ENCODE measurements at places on chromosomes 2 and 18.
A peak's percentile ranks its signal among the peaks of the same experiment; 100 is the strongest.

DNA sequence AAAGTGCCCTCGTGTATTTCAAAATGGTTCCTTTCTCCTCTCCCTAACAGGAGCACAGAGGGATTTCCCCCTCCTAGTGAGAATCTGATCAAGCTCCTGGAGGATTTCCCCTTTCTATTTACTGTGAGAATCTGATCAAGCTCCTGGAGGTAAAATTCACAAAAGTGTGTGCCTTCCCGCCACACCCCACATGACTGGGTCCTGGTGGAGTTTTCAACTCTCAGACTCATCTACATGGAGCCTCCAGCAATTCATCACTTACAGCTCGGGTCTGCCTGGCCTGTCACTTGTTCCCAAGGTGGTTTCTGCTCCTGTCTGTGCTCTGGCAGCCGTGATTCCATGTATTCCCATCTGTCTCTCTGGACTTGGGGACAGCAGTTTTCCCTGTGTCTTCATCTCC, 590.7 kb downstream of the FBXO15 start:
- DNase-seq = no peak

DNA sequence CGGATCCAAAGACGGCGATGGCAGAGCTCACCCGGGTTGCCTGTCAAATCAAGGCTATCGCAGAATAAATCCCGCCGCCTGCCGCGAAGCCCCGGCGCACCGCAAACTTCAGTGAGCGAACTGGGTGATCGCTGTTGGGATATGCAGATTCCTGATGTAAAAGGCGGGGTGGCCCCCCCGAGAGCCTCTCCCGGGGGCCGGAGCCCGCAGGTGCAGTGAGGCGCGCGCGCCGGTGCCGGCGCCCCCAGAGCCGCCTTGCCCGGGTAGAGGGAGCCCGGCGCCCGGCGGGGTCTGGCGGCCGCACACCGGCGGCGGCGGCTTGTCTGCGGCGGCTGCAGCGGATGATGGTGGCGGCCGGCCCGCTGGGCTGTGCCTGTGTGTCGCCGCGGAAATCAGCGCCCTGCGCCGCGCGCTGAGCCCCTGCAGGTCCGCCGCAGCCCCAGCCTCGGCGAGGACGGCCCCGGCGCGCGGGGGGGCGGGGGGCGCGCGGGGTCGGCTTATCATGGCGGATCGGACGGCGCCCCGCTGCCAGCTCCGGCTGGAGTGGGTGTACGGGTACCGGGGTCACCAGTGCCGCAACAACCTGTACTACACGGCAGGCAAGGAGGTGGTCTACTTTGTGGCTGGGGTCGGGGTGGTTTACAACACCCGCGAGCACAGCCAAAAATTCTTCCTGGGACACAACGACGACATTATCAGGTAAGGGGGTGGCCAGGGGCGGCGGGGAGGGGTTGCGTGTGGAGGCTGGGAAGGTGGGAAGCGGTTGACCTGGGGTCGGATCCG, 1.3 kb downstream of the EML6 start:
- DNase-seq = no peak

- no peak for DNase-seq
These were observed 130.2 kb upstream of the MAP3K20 start for GRCh38 chr2:172945510-172945850.

GRCh38 chr2:143150287-143150686, 21.1 kb downstream of the ARHGAP15 start:
- no peak for DNase-seq

DNA sequence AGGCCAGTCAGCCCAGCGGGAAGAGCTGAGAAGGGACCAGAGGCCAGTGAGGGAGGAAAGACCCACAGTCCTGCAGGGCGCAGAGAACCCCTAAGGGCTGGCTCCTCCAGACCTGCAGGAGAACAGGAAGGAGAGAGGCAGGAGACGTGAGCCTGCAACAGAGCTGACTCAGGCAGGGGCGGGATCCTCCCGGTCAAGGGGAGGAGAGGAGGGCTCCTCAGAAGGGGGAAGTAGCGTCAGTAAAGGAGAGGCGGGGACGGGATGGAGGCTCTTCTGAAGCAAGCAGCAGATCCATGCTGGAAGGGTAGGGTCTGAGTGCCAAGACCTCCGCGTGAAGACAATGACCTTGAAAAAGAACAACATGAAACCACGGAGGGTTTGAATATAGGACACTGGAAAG, 50.8 kb downstream of the TRABD2A start:
- DNase-seq = no peak

DNA sequence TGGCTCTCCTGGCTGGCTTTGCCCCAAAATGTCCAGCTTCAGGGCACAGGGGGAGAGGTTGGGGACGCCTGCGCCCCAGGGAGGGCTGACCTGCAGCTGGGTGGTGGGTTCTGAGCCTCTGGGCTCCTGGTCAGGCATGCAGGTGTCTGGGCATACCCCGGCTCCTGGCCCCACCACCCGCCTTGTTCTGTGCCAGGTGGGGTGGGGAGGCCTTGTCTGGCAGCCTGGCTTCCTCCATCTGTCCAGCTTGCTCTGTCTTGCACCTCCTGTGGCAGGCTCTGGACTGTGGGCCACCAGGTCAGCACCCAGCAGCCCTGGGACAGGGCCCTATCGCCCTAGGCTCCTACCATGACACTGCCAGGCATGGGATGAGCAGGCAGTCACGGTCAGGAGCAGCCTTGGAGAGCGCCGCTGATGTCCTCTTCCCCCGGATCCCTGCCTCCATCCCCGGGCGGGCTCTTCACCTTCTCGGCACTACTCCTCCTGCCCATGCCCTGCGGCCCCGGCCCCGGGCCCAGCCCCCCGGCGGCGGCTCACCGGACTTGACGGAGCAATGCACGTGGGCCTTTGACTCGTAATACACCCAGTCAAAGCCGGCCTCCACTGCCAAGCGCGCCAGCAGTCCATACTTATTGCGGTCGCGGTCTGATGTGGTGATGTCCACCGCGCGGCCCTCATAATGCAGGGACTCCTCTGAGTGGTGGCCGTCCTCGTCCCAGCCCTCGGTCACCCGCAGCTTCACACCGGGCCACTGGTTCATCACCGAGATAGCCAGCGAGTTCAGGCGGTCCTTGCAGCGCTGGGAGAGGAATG, 3.6 kb downstream of the IHH start:
- no peak for DNase-seq

GRCh38 chr18:37393945-37394609, 171.5 kb downstream of the CELF4 start:
- no peak for DNase-seq

DNA sequence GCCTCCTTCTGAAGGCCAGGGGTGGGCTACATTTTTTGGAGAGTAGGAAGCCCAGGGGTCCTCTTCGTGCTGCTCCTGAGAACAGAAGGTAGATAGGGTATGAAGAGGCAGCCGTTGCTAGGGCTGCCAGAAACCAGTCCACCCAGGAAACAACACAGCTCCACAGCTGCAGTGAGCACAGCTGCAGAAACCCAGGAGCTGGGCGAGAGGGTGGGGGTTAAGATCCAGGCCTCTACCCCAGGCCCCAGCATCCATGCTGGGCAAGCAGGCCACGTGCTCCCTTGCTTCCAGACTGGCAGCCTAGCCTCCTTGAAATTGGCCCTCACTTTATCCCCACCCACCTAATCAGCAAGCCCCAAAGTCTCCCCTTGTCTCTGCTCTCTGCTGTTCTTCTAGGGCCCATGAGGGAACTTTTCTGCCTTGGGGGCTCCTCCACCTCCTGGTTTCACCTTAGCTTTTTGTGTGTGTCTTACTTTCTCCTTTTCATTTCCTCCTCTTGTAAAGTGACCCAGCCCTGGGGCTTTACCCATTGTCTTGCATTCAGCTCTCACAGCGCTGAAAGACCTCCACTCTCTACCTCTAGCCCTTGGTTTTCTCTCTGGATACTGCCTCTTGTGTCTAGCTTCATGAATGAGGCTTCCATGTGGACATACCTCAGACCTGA, 30.7 kb downstream of the STON1 start:
- no peak for DNase-seq

GRCh38 chr2:86435531-86435930, 5.6 kb upstream of the KDM3A start:
- no peak for DNase-seq

DNA sequence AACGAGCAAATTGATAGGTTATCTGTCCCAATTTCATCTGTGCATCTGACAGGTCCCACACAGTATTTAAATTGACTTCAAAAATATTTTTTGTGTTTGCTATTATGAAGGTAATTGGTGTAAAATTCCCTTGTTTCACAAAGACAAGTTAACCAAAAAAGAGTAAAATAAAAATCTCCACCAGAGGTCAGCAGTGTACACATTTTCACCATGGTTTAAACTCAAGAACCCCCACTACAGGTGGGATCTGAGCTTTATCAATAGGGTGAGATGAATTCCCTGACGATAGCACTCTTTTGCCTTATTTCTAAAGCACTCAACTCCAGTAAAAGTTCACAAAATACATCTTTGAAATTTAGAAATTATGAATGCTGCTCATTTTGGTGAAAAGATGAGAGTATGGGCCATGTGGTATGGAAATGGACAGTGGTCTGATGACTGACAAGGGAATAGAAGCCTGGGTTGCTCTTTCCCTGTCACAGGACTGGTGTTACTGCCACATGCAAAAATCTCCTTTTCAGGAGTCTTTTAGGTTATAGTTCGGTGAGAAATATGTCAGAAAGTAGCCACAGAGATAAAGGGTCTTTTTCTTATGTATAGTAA, 68.0 kb downstream of the SERPINB8 start:
- no peak for DNase-seq

DNA sequence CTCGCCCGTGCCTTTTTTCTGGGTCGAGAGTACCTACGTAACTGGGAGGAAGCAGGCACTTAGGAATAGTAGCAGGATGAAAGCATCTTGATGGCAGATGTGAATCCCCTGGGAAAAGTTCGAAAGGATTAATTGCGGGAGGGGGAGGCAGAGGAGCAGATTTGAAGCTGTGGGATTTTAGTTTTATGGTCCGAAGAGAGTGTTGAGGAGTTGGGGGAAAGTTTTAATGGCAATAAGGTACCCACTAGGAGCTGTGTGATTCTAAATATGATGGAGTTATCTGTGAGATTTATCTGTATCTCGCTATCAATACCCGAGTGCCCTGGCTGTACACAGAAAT, 1.1 kb downstream of the AGFG1 start:
- DNase-seq = no peak

DNA sequence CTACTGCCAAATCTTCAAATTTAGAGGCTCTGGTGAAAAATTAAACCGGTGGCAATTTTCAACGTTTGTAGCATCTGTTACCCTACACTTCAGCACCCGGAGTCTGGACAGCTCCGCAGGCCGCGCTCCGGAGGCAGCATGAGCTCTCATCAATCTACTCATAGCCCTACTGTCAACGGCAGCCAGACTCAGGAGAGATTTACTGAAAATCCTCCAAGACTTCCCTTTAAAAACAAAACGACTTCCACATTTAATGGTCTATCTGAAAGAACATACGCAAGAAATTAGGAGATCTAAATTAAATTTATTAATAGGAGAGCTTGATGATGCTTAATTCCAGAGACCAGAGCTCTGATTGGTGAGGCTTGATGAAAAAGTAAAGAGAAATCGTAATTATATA, 970 bp upstream of the ADCYAP1 start:
- DNase-seq = peak; percentile 3

DNA sequence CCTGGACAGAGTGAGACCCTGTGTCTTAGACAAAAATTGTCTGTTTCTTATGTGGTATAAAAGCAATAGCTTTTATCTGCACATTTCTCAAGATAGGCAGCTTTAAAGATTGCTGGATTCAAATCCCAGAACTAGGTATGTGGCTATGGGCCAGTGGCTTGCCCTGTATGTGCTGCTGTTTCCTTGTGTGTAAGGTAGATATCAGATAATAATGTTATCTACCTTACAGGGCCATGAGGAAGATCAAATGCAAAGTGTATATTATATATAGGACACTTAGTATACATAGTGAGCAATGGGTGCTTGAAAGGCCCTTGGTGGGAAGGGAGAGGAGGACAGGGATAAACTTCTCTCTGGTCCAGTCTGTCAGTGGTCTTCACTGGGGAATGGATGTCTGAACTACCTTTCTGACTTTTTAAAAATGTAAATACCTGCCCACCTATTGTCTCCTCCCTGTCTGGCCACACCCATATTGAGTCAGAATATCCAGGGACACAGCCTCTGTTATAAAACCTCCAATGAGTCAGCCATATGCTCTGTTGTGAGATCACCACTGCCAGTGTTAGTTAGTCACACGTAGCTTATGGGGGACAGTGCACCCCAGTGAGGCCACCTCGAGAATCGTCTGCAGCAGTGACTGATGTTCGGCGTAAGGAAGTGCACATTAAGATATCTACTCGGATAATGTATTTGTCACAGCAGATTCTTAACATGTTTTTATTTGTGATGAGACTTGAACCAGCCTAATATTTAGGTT, 383.4 kb downstream of the PTPRM start:
- DNase-seq = no peak

- no peak for DNase-seq
These were observed at the start of gene KLHL30 for GRCh38 chr2:238138331-238139195. Gene KLHL30, plus strand, starts transcription at chr2:238138668. Its CDS starts 2,087 bp downstream, at chr2:238140755.

GRCh38 chr2:191917430-191917881, 70.6 kb upstream of the CAVIN2 start:
- DNase-seq = no peak

GRCh38 chr2:11652553-11652952, 17.4 kb downstream of the NTSR2 start:
- no peak for DNase-seq

DNA sequence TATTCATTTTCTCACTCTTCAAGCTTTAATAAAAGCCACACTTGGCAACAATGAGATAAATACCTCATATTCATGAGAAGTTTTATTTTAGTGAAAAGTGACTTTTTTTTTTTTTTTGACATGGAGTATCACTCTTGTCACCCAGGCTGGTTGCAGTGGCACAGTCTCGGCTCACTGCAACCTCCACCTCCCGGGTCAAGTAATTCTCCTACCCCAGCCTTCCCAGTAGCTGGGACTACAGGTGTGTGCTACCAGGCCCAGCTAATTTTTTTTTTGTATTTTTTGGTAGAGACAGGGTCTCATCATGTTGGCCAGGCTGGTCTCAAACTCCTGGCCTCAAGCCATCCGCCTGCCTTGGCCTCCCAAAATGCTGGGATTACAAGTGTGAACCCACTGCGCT, 47.0 kb downstream of the FRZB start:
- no peak for DNase-seq

DNA sequence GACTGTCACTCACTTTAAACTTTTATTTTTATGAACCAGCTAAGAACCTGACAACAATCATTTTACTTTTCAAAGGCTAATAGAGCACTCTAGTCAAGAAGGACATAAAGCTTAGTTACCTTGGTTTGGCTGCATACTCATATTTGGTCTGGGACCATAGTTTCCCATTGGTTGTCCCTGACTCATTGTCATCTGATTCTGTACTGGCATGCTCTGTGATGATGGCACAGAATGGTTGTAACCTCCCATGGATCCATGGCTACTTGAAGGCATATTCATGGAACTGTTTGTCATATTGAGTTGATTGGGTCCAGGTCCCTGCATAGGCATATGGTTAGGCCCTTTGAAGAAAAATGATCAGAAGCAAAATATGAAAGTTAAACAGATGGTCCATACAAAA, 37.9 kb downstream of the SS18 start:
- DNase-seq = no peak

GRCh38 chr2:217477583-217477982, 525.2 kb downstream of the TNS1 start:
- DNase-seq = no peak

All from stimulated activated CD8-positive, alpha-beta memory T cell treated with anti-CD3 and anti-CD28 coated beads, Interleukin-4, amount 100 ng/mL, for 1 hour (primary cell).